ENCODE measurements at places on chromosomes 6 and 20. TPM values are rescaled to one million over a fixed set of nuclear protein-coding genes. Genes with fewer than 3 reads are reported as not detected.
A peak's percentile ranks its signal among the peaks of the same experiment; 100 is the strongest.

DNA sequence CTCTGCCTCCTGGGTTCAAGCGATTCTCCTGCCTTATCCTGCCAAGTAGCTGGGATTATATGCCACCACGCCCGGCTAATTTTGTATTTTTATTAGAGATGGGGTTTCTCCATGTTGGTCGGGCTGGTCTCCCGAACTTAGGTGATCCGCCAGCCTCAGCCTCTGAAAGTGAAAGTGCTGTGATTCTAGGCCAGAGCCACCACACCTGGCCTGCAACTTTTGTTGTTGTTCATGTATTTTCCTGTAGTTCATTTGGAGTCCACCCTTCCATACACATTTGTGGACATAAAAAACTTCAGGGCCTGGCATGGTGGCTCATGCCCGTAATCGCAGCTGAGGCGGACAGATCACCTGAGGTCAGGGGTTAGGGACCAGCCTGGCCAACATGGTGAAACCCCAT, 14.5 kb downstream of the HSPA1B start:
- DNase-seq, result no peak

The LINC00237 gene
- total RNA-seq, result not detected

DNA sequence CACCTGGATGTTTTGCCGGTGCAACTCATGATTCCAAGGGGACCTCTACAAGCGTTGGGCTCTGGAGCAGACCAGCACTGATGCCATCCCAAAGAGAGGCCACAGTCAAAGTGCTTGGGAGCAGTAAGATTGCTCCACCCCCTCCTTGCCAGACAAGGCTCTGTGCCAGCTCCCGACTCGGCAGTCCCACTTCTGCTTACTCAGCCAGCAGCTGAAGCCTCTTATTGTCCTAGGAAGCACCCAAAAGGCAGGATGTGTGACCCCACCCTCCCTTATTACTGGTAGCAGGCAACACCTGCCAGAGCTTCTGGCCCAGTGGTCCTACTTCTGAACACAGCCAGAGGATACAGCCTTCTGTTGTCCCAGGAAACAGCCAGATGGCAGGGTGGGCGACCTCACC, 614.2 kb downstream of the TENT5A start:
- no peak for DNase-seq

The PPIL4 gene
- total RNA-seq, result 17.4 TPM

The MPIG6B gene
- 0.71 TPM for total RNA-seq

DNA sequence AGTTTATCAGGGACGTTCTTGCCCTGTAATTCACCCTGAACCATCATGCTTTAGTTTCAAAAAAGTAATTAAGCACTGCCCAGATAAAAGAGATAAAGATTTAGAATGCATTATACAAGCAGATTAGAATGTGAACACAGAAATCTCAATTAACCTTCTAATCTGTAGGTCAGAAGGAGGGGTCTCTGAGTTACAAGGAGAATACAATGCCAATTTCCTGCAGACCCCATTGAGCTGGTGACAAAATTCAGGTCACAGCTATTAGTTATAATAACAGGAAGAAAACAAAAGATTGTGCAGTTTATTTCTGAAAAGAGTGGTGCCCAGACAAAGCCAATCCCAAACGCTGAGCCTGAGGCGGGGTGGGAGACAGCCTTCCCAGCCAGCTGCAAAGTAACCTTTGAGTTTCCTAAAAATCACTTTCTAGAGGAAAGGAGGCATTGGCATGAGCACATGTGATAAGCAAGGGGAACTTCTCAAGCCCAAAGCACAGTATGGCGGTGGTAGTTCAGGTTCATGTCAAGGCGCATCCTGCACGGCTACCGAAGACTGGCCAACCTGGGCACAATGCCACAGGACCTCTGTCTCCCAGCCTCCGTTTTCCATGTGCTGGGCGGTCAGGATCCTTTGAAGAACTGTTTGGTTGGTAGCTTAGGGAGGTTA, 192.5 kb downstream of the TTLL2 start:
- no peak for DNase-seq

DNA sequence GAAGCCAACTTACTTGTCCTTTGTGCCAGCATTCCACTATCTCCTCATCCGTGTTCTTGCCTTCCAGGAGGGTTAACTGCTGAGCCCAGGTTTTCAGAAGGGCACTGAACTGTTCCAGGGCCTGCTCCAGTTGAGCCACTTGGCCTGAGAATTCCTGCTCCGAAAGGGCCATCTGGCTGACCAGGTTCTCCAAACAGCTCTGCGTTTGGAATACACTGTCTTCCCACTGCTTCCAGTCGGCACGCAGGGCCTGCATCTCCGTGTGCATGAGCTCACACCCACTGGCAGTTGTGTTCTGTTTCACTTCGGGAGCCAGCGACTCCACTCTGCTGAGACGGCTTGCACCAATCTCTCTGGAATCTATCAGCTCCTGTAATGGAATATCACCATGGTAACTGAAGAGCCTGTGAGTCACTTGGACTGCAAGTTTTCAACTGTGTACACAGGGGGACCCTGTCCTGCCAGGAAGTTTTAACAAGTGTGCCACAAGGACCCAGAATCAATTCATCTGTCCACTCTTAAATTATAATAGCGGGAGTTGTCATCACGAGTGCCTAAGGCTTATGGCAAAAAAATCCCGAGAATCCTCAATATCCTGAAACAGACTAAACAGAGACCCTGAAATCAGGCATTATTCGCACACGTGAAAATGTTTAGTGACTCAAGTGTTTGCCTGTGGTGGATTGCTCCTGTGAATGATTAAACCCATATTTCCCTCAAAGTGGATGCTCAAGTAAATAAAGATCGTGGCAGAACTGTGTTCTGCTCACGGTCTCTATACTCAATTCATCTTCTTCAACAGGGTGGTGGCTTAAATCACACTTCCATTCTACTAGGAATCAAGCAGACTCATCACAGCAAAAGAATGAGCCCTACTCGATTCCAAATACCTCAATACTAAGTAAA, 255.9 kb downstream of the SYNE1 start:
- no peak for DNase-seq

- DNase-seq, result no peak
Measured at GRCh38 chr6:77124604-77125003, 338.7 kb downstream of the HTR1B start.

GRCh38 chr20:41734506-41734945, 116.3 kb upstream of the CHD6 start:
- DNase-seq, result peak; percentile 46

The SYNDIG1 gene
- not detected for total RNA-seq
